ENCODE measurements at places on chromosomes 7 and 10. TPM values are rescaled to one million over a fixed set of nuclear protein-coding genes. Genes with fewer than 3 reads are reported as not detected.

The UNCX gene
- not detected for total RNA-seq

The ZNF365 gene
- total RNA-seq, result 0.26 TPM

The WASL gene
- total RNA-seq, result 30.4 TPM

The OGDHL gene
- total RNA-seq, result 0.56 TPM

The KIF20B gene
- 44.2 TPM for total RNA-seq

The ASB4 gene
- not detected for total RNA-seq

The MRC1 gene
- total RNA-seq, result not detected

The C7orf33 gene
- not detected for total RNA-seq

The ADIRF gene
- not detected for total RNA-seq

The RFC2 gene
- 66.0 TPM for total RNA-seq

The DGKI gene
- 3.4 TPM for total RNA-seq

The BCL7B gene
- 29.9 TPM for total RNA-seq

The PNLIPRP2 gene
- 0.74 TPM for total RNA-seq

The RP9 gene
- 29.4 TPM for total RNA-seq

The NPS gene
- not detected for total RNA-seq

The PKD1L1 gene
- total RNA-seq, result 0.09 TPM

The HHEX gene
- not detected for total RNA-seq

All from neural progenitor cell (in vitro differentiated cells).